HuH-7 (cell line): ENCODE measurements at places on chromosomes 3 and 15.

DNA sequence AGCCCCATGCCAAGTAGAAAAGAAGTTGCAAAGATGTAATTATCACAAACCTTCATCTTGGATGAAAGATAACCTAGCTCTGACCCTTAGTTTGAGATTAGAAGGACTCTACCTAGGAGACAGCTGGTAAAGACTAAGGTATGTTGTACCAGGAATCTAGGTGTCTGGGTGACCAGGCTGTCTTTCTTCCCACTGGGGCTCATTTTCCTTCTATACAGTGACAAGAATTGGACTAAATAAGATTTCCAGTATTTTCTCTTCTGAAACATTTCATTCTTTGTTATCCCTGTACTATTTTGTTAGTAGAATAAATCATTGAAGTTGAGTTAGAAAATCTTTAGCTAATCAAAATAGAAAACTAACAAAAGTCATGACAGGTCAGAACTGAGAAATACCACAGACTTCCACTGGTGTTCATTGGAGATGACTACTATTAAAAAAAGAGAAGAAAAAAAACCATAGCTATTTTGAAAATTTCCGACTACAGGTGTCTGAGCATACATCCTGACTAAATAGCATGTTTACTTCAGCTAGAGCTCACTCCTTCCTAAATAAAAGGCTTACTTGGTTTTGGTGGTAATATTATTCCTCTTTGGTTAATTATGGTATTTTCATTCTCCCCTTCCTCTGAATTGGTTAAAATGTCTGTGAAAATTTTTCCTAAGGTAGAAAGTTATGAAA is 10.1 kb downstream of the TGFBR2 start:
- no peak for DNase-seq

DNA sequence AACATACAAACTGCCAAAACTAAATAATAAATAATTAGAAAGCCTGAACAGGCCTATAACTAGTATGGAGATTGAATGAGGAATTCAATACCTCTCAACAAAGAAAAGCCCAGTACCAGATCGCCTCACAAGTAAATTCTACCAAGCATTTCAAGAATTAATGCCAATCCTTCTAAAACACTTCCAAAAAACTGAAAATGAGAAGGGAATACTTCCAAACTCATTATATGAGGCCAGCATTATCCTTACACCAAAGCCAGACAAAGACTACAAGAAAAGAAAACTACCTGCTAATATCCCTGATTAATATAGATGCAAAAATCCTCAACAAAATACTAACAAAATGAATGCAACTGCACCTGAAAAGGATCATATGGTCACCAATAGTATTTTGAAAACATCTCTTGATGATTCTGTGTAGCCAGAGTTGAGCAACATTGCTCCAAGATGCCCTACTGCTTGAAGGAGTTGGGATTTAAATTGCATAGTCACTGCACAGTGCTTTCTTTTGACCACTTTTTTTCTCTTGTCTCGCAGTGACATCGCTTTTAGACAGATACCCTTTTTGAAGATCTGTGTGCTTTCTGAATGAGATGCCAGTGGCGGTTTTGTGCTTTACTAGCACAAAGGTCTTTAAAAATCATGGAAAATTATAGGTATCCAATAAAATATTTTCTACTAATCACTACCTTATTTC is 487.2 kb upstream of the RASGRP1 start:
- DNase-seq: no peak

GRCh38 chr3:183909030-183909600 is 24.4 kb upstream of the PARL start:
- DNase-seq: no peak

DNA sequence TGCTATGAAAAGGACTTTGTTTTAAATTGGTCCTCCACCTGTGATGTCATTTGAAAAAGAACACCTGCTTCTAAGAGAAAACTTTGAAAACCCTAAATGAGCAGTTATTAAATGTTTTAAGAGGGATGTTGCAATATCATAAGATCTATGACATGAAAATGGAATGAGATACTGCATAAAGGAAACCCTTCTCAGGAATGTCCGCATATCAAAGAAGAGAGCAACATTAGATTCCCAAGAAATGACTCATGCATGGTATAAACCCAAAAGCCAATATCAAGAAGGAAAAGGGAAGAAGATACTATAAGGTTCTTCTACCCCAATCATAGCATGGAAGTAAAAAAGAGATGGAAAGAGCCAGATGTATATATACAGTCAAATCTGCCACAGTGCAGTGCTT is 627.5 kb upstream of the LMCD1 start:
- DNase-seq: no peak

GRCh38 chr3:23959135-23959900 is 14.2 kb downstream of the NR1D2 start:
- DNase-seq: no peak

DNA sequence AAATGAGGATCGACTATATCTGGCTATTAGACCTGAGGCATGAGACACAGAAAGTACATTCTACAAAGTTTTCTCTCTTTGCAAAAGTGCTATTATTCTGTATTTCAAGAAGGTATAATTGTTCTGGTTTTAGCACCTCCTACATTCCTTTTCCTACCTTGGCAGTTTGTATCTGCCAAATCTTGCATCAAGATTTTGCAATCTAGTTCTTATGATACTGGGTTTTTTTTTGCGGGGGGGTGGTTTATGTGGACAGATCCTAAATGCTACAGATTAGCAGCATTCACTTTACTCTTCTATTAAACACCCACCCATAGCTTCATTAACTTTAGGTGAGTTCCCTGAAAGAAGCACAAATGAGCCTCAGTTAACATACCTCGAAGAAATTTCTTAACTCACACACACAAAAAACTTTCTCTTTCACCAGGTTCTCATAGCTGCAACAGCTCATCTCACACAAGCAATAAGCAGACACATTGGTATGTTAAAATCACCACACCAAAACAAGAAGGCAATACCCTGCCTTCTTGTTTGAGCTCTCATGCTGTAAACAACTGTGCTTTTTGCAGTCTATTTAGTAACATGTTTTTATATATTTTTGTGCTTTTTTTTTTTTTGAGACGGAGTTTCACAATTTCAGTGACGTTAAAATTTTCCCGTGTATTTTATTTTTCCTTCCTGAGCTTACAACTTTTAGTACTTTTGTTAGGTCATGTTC is 73.0 kb upstream of the VGLL4 start:
- DNase-seq: no peak

- DNase-seq: no peak
Observed at GRCh38 chr3:186166491-186167288, 57.8 kb upstream of the ETV5 start.

GRCh38 chr3:210669-211068 is 14.1 kb downstream of the CHL1 start:
- DNase-seq: no peak

- no peak for DNase-seq
Observed at GRCh38 chr3:1734494-1735122, 364.1 kb upstream of the CNTN4 start.

DNA sequence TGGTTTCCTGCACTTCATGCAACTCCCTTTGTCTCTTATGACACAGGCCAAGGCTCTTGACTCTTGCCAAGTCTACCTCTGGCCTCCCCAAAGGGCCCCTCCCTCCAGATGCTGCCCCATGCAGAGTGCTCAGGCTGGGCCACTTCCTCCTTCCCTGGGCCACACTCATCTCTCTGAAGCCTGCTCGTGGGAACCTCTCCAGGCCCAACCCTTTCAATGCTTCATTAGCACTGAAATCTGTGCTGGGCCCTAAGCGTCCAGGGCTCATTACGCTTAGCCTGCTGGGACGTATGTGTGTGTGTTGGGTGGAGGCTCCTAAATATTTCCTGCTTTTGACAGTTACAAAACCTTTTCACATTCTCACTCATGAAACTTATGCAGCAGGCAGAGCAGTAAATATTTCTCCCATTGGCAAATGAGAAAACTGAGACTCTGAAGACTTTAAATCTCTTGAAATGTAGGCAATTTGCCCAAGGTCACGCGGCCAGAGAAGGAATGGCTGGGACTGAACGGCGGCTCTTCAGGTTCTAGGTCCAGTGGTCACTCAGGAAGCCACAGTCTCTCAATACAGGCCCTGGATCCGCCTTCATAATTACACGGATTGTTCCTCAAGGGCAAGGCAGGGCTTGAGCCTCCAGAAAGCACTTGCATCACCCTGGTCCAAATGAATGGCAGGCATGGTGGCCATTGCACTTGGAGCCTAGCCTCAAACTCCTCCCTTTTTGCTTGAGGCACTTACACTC is 241.7 kb upstream of the HES1 start:
- DNase-seq: no peak

DNA sequence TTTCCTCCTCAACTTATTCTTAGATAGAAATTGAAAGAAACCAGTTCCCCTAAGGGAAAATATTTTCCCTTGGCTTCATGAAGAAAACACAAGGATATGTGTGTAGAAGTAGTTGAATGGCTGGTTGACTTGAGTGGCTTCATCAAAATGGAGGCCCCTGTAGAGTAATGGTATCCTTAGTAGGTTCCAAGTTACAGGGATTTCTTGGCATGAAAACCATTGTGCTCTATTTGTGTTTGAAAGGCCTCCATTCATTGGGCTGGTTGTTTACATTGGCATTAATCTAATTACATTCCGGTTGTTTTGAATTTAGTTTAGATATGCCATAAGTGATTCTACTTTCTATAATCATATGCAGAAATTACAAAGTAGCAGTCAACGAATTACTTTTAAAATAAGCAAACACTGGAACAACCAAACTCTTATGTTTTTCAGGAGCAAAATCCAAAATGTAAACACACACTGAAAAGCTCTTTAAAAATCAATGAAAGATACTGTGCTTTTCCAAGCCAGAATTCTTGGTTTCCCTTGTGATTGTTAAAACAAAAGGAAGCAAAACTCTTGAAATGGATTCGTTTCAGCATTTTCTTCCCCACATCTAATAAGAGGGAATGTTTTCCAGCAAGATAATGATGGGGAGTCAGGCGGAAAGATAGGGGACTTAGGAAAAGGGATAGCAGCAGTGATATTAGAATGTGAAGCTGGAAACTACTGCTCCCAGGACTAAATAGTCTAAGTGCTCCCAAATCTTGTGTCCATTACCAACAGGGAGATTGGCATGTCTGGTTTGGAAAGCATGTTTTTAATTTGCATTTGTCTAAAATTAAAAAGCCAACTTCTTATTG is 77.0 kb downstream of the EPHA3 start:
- DNase-seq: no peak

- peak; percentile 66 for DNase-seq
Observed at GRCh38 chr15:80072285-80072994, 13.0 kb downstream of the ZFAND6 start.

DNA sequence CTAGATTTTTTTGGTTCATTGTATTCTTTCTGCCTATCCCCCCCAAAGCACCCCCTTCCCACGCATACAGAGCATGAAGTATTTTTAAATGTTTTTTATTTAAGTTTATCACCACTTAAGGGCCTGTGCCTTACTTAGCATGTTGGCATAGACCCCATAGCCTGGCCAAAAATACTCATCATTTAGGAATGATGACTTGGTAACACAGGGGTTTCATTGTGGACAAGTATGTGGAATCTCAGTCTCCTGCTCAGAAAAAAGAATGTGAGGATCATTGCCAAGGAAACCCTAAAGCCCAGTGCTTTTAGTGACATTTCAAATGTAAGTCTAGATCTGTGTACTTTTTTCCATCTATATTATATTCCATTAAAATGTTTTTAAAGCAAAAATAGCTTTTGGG is 146.3 kb downstream of the ALCAM start:
- DNase-seq: no peak

DNA sequence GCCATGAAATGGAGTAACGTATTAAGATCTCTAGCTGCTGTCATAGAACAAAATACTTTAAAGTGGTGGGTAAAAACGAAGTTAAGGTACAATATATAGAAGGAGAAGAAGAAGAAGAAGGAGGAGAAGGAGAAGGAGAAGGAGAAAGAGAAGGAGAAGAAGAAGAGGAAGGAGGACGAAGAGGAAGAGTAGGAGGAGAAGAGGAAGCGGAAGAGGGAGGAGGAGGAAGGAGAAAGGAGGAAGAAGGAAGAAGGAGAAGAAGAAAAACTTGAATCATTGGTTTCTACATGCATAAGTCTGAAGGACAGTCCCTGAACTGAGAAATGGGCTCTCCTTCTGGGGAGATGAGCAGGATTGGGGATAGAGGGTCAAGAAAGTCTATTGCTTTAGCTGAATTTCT is 22.4 kb downstream of the WWTR1 start:
- no peak for DNase-seq

GRCh38 chr3:146493221-146493620 is 23.9 kb upstream of the PLSCR2 start:
- DNase-seq: no peak

GRCh38 chr3:160183345-160184076 is 41.7 kb upstream of the C3orf80 start:
- DNase-seq: no peak
